Thoracic aorta (tissue), 2 donors: ENCODE measurements at places on chromosomes 7 and 10.
A peak's percentile ranks its signal among the peaks of the same experiment; 100 is the strongest.

- peak overlapping the region; percentile 82 for H3K27ac ChIP-seq
- no peak for DNase-seq
- H3K4me1 ChIP-seq = peaks cover 46% of the 10 kb centered on the region
- no peaks in the 10 kb centered on the region for H3K27me3 ChIP-seq
Measured at GRCh38 chr7:521221-522070, 1.8 kb upstream of the PDGFA start.

DNA sequence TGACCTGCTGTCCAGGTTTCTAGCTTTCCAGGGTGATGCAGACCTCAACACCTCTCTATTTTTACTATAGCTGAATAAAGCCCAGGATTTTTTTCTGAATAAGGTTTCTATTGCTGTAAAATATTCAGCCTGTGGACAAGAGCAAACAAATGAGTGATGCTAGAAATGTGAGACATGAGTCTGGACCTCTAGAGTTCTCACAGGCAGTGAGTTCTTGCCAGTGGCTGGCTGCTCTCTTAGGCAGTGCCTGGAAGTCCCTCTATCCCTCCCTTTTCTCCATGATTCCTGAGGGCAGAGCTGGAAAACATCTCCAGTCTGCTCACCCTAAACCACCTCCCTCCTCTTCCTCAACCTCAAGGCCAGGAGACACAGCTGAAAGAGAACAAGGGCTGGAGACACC lies 793.8 kb upstream of the IGFBP3 start:
- no peaks in the 10 kb centered on the region for H3K36me3 ChIP-seq
- no peak overlapping the region for H3K4me3 ChIP-seq
- no peak for DNase-seq
- no peak overlapping the region for H3K27ac ChIP-seq
- no peaks in the 10 kb centered on the region for H3K27me3 ChIP-seq

DNA sequence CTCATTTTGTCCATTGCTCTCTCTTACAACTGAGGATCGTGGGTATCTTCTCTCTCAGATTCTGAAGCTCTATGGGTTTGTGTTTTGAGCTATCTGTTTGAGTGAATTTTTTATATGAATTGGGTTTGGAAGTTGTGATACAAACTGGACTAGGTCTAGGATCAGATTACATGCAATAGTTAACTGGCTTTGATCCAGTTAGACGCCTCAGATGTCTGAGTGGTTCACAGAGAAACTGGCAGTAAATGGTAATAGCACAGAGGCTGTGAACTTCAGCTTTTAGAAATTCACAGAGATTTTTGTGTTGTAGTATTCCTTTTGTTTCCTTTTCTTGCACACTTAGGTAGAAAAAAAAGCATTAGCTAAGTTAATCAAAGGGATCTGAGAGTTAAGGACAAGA lies 12.7 kb upstream of the DNMBP start:
- DNase-seq = no peak
- H3K27ac ChIP-seq = no peak overlapping the region
- H3K4me3 ChIP-seq = no peak overlapping the region
- H3K27me3 ChIP-seq = no peaks in the 10 kb centered on the region
- H3K36me3 ChIP-seq = no peaks in the 10 kb centered on the region
- no peaks in the 10 kb centered on the region for H3K4me1 ChIP-seq

DNA sequence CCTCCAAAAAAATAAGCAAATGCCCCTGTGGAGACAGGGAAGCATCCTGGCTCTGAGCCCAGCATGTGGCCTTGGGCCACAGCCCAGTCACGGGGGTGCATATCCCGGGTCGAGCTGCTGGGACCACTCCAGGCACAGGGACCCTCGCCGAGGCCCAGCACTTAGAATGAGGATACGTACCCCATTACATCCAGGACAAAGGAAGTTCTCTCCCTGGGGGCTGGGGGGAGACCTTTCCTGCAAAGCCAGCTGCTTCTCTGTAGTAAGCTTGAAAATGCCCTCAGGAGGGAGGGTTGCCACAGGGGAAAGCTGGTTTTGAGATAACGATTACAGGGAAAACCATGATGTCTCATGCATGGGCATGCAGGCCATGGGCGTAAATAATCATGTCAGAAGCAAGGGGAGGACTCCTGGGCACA lies 75.5 kb downstream of the HIPK2 start:
- H3K4me1 ChIP-seq = peaks cover 47% of the 10 kb centered on the region
- H3K27me3 ChIP-seq = no peaks in the 10 kb centered on the region
- no peak overlapping the region for H3K4me3 ChIP-seq
- DNase-seq = no peak
- H3K36me3 ChIP-seq = peaks cover 11% of the 10 kb centered on the region

- H3K4me1 ChIP-seq = peaks cover 7% of the 10 kb centered on the region
- no peak for DNase-seq
- H3K4me3 ChIP-seq = no peak overlapping the region
- H3K27ac ChIP-seq = no peak overlapping the region
- H3K36me3 ChIP-seq = no peaks in the 10 kb centered on the region
Measured at GRCh38 chr7:108459922-108460551, 3.8 kb upstream of the NRCAM start.

DNA sequence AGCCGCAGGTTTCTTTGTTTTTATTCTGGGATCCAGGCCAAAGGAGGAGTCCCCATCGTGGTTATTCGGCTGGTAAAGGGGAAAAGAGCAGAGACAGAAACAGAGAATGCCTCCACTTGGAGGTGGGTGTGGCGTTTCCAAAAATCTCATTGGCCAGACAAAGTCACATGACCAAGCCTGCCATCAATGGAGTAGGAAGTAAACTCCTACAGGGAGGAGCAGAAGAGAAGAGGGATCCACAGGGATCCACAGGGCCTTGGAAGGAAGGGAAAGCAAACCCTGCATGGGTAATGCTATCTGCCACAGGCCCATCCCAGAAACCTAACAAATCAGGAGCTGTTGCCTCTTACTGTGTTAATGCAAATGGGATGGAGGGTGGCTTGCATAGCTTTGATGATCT lies 425.7 kb upstream of the GALNT17 start:
- H3K4me3 ChIP-seq = no peak overlapping the region
- no peaks in the 10 kb centered on the region for H3K36me3 ChIP-seq
- H3K27ac ChIP-seq = no peak overlapping the region
- H3K27me3 ChIP-seq = no peaks in the 10 kb centered on the region

DNA sequence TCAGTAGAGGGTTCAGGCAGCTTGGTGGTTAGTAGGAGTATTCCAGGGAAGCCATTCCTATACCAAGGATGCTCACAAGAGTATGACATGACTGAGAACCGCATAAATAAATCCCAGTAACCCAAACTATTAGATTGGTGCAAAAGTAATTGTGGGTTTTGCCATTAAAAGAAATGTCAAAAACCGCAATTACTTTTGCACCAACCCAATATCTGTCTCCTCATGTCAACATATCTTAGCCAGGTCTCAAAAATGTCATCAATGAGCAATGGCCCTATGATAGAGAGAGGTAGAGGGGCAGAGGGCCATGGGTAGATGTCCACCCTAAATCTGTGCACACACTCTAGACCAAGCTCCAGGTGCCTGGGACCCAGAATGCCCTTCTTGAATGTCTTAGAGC lies 23.6 kb downstream of the NEUROD6 start:
- no peak overlapping the region for H3K4me3 ChIP-seq
- DNase-seq = no peak
- H3K4me1 ChIP-seq = no peaks in the 10 kb centered on the region
- no peak overlapping the region for H3K27ac ChIP-seq

- peaks cover 16% of the 10 kb centered on the region for H3K36me3 ChIP-seq
- no peaks in the 10 kb centered on the region for H3K27me3 ChIP-seq
- DNase-seq = no peak
Measured at GRCh38 chr7:102178410-102178809, 108.3 kb upstream of the SH2B2 start.
